ENCODE measurements at places on chromosomes 2 and 18.

DNA sequence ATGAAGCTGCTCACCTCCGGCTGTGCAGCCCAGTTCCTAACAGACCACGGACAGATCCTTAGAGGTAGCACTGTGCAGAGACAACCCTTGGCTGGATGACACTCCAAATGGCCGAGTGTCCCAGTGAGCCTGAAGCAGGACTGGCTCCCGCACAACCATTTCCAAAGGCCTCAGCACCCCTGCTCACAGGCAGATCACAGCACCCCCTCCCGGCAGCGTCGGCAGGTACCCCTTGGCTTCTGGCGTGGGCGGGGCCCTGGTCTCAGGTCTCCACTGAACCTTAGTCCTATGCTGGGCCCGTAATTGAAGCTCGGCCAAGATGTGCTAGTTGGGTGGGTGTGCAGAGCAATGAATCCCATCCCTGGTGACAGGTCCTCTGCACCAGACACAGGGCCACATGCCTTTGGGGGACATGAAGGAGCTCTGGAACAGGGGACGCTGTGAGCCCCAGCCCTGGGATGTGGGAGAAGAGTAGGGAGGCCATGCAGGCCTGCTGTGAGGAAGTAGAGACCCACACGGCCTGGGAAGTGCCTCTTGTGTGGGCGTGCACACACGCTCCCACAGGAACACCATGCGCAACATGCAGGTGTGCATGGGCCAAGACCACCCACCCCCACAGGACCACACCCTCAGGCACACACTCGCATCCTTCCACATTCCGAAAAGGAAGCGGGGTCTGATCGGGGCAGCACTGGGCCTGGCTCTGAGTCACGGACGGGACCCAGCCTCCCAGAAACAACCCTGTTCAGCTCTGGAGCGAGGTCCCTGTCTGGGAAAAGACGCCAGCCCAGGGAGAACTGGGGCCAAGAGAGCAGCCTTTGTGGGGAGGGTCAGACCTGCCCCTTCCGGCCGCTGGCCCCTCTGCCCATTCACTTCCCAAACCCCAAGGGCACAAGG is 2.8 kb downstream of the DUSP2 start:
- no peak for DNase-seq

- no peak for DNase-seq
Measured at GRCh38 chr2:63843791-63844190, 2.1 kb downstream of the UGP2 start.

DNA sequence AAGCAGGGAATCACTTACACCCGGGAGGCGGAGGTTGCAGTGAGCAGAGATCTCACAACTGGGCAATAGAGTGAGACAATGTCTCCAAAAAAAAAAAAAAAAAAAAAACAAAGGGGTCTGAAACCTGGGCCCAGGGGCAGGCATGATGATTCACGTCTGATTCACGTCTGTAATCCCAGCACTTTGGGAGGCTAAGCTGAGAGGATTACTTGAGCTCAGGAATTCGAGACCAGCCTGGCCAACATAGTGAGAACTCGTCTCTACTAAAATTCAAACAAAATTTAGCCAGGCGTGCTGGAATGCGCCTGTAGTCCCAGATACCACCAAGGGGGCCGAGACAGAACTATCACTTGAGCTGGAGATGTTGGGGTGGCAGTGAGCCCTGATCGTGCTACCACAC is 30.3 kb downstream of the TEX44 start:
- no peak for DNase-seq

DNA sequence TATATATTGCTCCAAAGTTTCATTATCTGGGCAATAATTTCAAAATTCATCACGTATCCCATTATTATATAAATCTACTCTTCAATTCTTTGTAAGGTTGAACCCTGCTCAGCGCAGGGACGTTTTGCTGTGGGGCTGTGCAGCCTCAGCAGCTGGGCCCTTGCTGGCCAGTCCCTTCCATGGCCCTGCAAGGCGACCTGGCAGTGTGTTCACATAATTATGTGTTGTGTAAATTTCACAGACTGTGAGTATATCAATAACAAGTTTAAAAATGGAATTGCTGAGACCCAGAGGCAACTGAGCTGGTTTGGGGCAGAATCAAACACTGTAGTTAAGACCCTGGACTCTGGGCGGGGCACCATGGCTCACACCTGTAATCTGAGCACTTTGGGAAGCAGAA is 16.1 kb upstream of the MAL start:
- DNase-seq = no peak

DNA sequence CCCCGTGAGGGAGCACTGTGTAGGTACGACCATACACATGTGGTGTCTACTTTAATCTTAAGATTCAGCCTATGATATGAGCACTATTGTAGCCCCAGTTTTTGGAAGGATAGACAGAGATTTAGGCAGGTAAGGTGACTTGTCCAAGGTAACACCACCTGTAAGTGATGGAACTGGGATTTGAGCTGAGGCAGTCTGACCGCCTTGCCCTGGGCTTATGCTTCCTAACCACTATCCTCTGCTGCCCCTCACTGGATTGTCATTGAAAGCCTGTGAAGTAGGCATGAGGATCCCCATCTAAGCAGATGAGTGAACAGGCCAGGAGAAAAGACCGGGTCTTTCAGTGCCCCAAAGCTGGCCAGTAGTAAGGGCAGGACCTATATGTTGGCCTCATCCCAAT is 343.8 kb downstream of the CYRIA start:
- DNase-seq = no peak

- no peak for DNase-seq
Measured at GRCh38 chr2:86809481-86810121, 18.9 kb upstream of the CD8A start.

- DNase-seq = no peak
Measured at GRCh38 chr2:80365762-80366161, 61.2 kb upstream of the LRRTM1 start.

Measured in stimulated activated CD8-positive, alpha-beta memory T cell treated with anti-CD3 and anti-CD28 coated beads, Interleukin-7, amount 100 ng/mL, for 1 hour (primary cell).